ENCODE measurements at places on chromosomes 1 and 21.
A peak's percentile ranks its signal among the peaks of the same experiment; 100 is the strongest.

- DNase-seq: no peak
Observed at GRCh38 chr1:981955-982558, at the start of gene PERM1. TSS of gene PERM1 (minus strand) at chr1:982093. CDS start at chr1:981029, 1,064 bp downstream.

GRCh38 chr1:235972311-235972689 lies 92.6 kb downstream of the NID1 start:
- DNase-seq: peak; percentile 64

DNA sequence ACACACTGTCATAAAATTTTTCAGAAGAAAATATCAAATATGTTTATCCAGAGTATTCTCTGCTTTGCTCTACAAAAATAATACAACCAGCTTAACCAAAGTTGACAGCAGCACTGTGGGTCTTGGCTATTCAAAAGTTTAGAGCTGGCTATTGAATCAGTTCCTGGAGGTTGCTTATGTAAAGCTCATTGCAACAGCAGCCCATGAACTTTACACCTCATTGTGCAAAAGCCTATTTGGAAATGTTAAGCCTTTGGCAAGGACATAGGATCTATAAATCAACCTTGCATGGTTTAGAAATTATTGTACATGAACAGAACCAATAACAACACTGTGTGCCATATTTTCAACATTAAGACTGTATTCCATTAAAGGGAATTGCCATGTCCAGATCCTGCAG lies 714.9 kb downstream of the ADGRL2 start:
- peak; percentile 22 for DNase-seq

GRCh38 chr1:3641046-3641760 lies 8.7 kb downstream of the WRAP73 start:
- no peak for DNase-seq

DNA sequence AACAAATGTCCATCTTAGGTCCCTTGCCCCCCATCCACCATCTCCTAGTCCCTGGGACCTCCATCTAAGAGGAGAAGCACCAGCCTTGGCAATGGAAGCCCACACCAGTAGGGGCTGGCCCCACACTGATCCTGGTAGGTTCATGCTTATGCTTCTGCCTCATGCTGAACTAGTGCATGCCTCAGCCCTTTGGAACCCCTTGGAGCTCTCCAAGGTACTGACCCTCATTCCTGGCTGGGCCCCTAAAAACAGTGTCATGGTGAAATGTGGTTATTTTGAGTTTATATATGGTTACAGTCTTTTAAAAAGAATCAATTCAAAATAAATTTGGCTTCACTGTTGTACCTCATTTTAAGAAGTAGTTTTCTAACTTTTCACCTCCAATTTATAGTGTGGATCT lies 108.3 kb downstream of the HIVEP3 start:
- DNase-seq: peak; percentile 39

Measured in fibroblast of skin of left quadriceps (primary cell).